Aorta (tissue), 5 donors: ENCODE measurements at places on chromosomes 4 and X. TPM values are rescaled to one million over a fixed set of nuclear protein-coding genes. Genes with fewer than 3 reads are reported as not detected.

ASMT gene
- total RNA-seq, result 1.3 TPM

SPANXA2 gene
- not detected for total RNA-seq

SPANXA1 gene
- not detected for total RNA-seq

PYURF gene
- total RNA-seq, result 51.9 TPM

GRCh38 chr4:101218894-101219293 lies 128.4 kb downstream of the PPP3CA start:
- no peak overlapping the region for H3K27ac ChIP-seq
- DNase-seq, result no peak
- H3K27me3 ChIP-seq, result no peaks in the 10 kb centered on the region
- H3K4me1 ChIP-seq, result no peaks in the 10 kb centered on the region
- H3K36me3 ChIP-seq, result no peaks in the 10 kb centered on the region
- no peak overlapping the region for H3K4me3 ChIP-seq

- no peaks in the 10 kb centered on the region for H3K4me1 ChIP-seq
- DNase-seq, result no peak
- no peaks in the 10 kb centered on the region for H3K27me3 ChIP-seq
- H3K27ac ChIP-seq, result no peak overlapping the region
These were observed 63.8 kb upstream of the STS start for GRCh38 chrX:7083468-7084396.

DNA sequence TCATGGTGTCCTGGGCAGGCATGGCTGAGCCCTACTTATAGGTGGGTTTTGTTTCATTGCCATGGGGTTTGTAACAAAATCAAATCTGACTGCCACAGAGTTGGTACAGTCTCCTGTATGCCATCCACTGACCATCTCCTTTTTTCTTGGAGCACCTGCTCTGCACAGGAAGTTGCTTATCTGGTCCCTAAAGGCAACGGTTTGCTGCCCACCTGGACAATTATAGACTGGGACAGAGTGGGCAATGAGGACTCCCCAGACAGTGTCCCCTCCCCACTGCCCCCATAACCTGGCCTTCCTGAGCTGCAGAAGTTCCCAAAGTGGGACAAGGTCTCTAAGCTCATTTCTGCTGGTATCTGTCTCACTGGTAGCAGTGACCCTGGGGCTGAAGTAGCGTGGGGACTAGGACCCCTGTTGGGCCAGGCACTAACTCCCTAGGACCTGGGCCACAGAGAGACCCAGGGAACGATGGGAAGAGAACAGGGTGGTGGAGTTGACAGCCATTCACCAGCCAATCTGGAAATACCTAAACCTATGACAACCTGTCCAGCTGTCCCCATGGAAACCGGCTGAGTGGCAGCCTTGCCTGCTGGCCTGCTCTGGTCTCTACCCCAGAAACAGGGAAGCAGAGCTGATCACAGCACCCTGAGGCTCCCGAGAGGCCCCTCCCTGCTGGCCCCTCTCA lies 64.7 kb downstream of the WFS1 start:
- H3K4me3 ChIP-seq, result no peak overlapping the region
- H3K4me1 ChIP-seq, result no peaks in the 10 kb centered on the region
- peak; percentile 44 for DNase-seq

DNA sequence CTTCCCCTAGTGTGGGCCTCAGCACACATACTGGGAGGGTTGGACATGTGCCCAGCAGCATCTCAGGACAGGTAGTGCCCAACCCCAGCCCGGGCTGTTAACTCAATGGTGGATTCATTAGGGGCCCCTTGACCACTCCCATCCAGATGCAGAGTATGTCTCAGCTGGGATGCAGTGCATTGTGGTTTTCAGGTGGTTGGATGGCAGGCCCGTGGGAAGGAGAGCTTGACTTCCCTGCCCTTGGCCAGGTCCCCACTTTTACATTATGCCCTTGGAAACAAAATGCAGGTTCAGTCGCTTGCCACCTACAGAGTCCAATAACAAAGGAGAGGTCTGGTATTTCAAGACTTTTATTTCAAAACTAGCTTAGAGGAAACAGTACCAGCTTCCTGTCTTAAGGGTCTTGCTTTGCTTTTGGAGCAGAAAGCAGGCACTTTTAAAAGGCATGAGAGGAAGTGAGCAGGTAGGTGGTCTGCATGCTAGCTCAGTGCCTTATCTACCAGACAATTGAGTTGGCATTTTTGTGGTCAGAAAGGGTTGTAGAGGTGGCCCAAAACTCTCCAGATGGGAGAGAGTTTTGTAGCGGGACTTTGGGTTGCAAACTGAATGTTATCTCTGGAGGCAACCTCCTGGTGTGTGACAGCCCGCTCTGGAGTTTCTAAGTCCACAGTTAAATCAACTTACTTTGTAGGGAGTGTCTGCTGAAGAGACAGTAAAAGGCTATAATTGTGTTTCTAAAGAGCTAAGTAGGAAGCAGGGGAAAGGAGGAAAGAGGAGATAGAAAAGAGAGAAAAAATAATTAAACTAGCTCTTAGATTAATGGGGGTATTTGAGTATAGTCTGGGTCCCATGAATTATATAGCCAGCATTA lies 171.0 kb downstream of the GALNTL6 start:
- no peaks in the 10 kb centered on the region for H3K36me3 ChIP-seq
- no peaks in the 10 kb centered on the region for H3K27me3 ChIP-seq
- no peak overlapping the region for H3K4me3 ChIP-seq
- no peaks in the 10 kb centered on the region for H3K4me1 ChIP-seq
- no peak overlapping the region for H3K27ac ChIP-seq
- DNase-seq, result no peak

- H3K4me1 ChIP-seq, result no peaks in the 10 kb centered on the region
- no peaks in the 10 kb centered on the region for H3K27me3 ChIP-seq
- no peak for DNase-seq
- H3K4me3 ChIP-seq, result no peak overlapping the region
These were observed 230.9 kb upstream of the GPC4 start for GRCh38 chrX:133645977-133646718.

- no peak overlapping the region for H3K27ac ChIP-seq
- no peaks in the 10 kb centered on the region for H3K27me3 ChIP-seq
- no peaks in the 10 kb centered on the region for H3K36me3 ChIP-seq
- DNase-seq, result no peak
- H3K4me3 ChIP-seq, result no peak overlapping the region
- no peaks in the 10 kb centered on the region for H3K4me1 ChIP-seq
These were observed 50.5 kb upstream of the RAB33B start for GRCh38 chr4:139403462-139403861.

DNA sequence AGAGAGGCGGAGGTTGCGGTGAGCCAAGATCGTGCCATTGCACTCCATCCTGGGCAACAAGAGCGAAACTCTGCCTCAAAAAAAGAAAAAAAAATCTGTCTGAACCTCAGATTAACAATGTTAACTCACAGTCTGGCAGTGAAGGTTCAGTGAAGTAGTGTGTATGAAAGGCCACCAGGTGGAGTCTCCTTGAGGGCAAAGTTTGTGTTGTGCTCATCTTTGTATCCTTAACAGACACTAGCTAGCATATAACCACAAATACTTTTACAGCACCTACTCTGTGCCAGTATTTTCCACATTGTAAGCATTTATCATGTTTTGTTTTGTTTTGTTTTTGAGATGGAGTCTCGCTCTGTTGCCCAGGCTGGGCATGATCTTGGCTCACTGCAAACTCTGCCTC lies 46.0 kb upstream of the MGST2 start:
- H3K27ac ChIP-seq, result no peak overlapping the region
- H3K4me3 ChIP-seq, result no peak overlapping the region
- no peaks in the 10 kb centered on the region for H3K4me1 ChIP-seq
- H3K36me3 ChIP-seq, result no peaks in the 10 kb centered on the region
- H3K27me3 ChIP-seq, result no peaks in the 10 kb centered on the region

DNA sequence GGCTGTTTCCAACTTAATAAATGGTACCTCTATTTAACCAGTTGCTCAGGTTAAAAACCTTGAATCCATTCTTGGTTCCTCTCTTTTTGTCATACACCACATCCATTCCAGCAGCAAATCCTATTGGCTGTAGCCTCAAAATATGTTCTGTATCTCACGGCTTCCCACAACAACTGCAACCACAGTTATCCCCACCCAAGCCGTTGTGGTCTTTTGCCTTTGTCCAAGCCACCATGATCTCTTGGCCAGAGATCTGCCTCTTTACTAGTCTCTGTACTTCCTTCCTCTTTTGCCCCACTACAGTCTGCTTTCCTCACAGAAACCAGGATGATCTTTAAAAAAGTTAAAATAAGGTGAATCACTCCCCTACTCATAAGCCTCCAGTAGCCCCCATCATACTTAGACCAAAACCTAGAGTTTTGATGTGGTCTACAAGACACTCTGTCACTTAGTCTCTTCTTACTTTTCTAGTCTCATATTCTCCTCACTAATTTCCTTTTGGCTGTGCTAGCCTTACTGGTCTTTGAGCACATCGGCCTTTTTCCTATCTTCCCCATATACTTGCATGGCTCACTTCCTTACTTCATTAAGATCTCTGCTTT lies 10.3 kb downstream of the MAOA start:
- H3K4me1 ChIP-seq, result no peaks in the 10 kb centered on the region
- H3K4me3 ChIP-seq, result no peak overlapping the region

- H3K4me3 ChIP-seq, result no peak overlapping the region
- DNase-seq, result no peak
- H3K4me1 ChIP-seq, result peaks cover 8% of the 10 kb centered on the region
- no peaks in the 10 kb centered on the region for H3K36me3 ChIP-seq
These were observed 321.2 kb downstream of the PCDH7 start for GRCh38 chr4:31041385-31041784.

DNA sequence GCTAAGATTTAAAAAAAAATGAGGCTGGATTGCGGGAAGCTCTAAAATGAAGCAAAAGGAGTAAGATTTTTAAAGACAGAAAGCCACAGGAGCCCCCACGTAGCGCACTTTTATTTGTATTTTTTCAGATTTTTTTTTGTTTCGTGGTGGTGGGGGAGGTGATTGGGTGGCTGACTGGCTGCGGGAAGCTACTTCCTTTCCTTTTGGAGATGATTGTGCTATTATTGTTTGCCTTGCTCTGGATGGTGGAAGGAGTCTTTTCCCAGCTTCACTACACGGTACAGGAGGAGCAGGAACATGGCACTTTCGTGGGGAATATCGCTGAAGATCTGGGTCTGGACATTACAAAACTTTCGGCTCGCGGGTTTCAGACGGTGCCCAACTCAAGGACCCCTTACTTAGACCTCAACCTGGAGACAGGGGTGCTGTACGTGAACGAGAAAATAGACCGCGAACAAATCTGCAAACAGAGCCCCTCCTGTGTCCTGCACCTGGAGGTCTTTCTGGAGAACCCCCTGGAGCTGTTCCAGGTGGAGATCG lies 908 bp downstream of the PCDH10 start:
- no peaks in the 10 kb centered on the region for H3K27me3 ChIP-seq
- H3K27ac ChIP-seq, result no peak overlapping the region
- no peaks in the 10 kb centered on the region for H3K4me1 ChIP-seq
- peak overlapping the region; percentile 58 for H3K4me3 ChIP-seq
